ENCODE measurements at places on chromosomes 13 and 19.

DNA sequence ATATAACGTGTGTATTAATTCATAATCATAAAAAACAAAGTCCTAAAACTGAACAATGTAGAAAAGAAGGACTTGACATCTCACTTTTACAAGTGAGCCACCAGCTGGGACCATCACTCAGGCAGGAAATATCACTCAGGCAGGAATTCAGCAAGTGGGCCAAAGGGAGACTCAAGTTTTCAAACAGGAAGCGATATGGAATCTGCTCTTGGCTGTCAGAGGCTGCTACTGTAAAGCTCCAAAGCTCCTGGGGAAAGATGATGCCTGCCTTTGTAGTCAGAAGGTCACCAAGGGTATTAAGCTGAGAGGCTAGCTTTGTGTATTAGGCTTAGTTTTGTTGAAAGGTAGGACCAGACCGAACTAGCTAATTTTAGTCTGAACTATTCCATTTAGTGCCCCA is 5.5 kb upstream of the AKAP11 start:
- DNase-seq: no peak

DNA sequence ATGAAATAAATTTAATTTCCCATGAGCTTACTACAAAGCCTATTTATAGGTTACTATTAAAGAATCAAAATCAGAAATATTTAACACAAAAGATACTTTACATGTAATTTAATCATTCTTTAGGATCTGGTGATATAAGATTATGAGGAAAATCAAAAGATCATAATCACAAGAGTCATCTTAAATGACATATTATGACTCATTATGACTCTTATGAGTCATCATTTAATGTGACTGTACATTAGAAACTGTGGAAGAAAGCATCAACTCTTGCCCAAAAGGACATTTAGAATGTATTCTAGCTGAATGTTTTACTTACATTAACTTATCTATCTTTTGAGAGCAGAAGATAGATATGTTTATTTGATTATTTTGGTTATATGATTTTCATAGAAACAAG is 458.6 kb downstream of the DCT start:
- no peak for DNase-seq

GRCh38 chr13:112713517-112714253 is 23.8 kb downstream of the ATP11A start:
- no peak for DNase-seq

DNA sequence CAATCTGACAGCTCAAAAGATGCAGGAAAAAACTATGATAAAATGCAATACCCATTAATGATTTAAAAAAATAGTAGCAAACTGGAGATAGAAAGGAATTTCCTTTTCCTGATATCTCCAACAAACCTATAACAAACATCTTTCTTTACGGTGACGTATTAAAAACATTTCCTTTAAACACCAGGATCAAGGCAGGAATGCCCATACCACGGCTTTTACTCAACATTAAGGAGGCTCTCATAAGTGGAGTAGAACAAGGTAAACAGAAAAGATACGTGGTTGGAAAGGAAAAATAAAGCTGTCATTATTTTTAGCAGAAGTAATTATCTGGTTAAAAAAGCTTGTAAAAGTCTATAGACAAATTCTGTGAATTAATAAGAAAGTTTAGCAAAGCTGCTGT is 61.1 kb downstream of the MIPEP start:
- no peak for DNase-seq

- DNase-seq: no peak
These were observed 16.3 kb upstream of the DOCK6 start for GRCh38 chr19:11278670-11279069.

GRCh38 chr19:20611866-20612265 is 46.3 kb upstream of the ZNF737 start:
- DNase-seq: no peak

GRCh38 chr13:77353995-77354394 is 27.1 kb upstream of the MYCBP2 start:
- DNase-seq: no peak
